ENCODE measurements at places on chromosomes 2 and 18.

DNA sequence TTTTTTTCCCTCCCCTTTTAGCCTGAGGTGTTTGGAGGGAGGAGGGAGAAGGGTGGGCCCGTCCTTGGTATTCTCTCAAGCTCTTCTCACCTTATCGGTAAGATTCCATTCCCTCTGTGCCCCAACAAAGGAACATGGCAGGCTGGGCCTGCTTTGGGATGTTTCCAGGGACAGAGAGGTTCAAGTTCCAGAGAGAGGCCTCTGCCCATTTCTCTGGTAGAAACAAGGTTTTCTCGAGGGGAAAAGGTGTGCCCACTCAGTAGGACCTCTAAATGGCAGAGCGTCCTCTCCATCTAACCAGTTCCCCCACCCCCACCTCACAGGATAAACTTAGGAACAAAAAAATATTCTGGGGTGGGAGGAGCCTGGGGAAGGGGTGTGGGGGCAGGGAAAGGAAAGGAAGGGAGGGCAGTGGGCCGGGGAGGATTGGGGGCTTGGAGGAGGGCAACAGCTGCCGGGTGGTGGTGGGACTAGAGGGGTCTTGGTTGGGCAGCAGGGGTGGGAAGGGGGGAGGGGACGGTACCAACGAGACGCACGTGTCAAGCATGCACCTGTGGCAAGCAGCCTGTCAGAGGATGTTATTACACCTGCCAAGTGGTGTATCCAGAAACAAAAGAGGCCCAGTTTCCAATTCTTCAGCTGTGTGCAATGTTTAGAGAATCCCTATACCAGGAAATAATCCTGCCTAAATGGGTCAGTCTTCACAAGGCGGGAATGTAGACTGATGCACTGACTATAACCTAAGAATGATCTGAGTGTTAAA lies 2.1 kb downstream of the PCBP1 start:
- DNase-seq = no peak

- no peak for DNase-seq
These were observed 1.9 kb upstream of the MEIS1 start for GRCh38 chr2:66432801-66433694.

- no peak for DNase-seq
These were observed 32.4 kb upstream of the CCDC150 start for GRCh38 chr2:196607073-196607472.

DNA sequence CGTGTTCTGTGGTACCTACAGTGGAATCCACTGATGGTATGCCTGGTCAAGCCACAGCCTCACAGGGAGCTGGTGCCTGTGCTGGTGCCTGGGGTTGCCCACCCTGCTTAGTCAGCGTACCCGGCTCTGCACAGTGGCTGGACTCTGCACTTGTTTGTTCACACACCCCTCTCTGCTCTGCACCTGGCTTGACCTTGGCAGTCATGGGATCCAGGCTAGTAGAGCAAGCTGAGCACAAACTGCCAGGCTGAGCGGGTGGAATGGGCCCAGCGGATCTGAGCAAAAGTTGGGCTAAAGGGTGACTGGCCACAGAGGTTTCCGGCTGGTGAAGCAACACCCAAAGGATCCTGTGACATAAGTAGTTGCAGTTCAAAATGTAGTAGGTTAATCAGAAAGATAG lies 163.5 kb downstream of the CDH19 start:
- no peak for DNase-seq

GRCh38 chr2:108935271-108935741 lies 53.7 kb downstream of the EDAR start:
- DNase-seq = no peak

DNA sequence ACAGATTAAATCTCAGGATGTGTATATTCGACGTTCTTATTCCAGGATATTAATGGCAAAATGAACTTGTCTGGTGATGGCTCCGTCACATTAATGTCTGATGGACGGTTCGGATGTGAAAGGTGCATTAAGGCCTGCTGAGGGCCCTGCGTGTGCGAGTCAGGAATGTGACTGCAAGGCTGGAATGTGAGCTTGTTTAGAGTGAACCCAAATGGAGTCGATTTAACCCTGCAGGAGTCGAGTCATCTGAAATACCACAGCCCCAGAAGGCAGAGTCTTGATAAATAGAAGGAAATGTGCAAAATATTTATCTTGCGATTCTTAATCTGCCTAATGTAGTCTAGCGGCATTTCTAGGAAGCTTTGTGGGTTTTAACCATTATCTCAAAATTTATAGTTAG lies 44.3 kb downstream of the RDH14 start:
- DNase-seq = no peak

GRCh38 chr2:71665168-71666093 lies 212.1 kb downstream of the DYSF start:
- no peak for DNase-seq

DNA sequence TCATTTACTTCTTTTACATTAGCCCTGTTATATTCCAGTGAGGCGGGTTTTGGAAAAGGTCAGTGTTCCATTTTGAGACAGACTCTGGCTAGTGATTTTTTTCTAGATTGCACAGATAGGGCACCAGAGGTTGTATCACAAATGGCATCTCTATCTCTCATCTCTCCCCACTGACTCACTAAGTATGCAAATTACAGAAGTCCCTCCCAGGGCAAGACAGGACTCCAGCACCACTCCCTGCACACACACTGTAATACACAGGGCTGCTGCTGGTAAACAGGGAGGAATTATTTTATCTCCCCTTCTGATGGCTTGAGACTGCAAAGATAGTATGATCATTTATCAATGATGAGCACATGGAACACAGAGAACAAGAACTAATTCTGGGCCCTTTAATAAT lies 46.2 kb downstream of the AKAIN1 start:
- DNase-seq = no peak

DNA sequence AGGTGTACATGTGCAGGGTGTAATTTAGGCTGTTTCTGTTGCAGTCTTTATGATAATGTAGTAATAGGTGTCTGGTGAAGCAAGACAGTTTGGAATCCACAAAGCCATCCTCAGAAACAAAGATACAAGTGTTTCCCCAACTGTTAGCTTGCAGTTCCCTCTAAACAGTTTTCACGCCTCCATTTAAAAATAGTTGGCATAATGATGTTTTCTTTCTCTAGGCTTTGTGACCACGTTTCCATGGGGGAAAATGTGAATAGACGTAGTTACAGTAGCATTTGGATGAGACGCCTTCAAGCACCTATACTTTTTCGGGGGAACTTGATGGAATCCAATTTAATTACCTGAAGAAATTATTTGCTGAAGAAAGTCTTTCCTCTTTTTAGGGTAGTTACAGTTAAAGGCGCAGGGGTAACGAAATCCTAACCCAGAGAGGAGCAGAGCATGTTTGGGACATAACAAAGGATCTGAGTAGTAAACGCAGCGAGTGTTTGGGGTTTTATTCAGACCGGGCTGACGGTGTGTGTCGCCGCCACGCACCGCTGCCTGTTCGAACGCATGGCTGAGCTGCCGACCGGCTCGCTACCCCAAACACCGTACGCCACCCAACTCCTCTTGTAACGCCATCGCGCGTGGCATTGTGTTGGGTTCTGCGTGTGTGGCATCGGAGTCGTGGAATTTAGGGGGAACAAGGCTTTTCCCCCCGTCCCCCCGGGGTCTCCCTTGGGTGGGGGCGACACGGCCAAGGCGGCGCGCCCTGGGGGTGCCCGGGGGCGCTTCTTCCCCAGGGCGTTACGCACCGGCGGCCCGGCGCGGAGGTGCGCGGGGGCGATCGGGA lies 681 bp upstream of the NRP2 start:
- DNase-seq = no peak

DNA sequence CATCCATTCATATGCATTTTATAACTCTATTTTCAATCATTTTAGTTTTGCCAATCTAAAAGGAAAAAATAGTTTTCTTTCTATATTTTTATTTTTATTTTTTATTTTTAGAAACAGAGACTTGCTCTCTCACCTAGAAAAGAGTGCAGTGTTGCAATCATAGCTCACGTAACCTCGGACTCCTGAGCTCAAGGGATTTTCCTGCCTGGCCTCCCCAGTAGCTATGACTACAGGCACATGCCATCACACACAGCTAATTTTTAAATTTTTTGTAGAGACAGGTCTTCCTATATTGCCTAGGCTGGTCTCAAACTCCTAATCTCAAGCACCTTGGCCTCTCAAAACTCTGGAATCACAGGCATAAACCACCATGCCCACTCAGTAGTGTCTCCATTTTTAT lies 125.5 kb upstream of the XIRP2 start:
- no peak for DNase-seq

GRCh38 chr2:182866461-182867406 lies at the start of gene FRZB:
Gene FRZB (minus strand): TSS chr2:182866637. CDS start chr2:182866552, 85 bp downstream.
- no peak for DNase-seq

DNA sequence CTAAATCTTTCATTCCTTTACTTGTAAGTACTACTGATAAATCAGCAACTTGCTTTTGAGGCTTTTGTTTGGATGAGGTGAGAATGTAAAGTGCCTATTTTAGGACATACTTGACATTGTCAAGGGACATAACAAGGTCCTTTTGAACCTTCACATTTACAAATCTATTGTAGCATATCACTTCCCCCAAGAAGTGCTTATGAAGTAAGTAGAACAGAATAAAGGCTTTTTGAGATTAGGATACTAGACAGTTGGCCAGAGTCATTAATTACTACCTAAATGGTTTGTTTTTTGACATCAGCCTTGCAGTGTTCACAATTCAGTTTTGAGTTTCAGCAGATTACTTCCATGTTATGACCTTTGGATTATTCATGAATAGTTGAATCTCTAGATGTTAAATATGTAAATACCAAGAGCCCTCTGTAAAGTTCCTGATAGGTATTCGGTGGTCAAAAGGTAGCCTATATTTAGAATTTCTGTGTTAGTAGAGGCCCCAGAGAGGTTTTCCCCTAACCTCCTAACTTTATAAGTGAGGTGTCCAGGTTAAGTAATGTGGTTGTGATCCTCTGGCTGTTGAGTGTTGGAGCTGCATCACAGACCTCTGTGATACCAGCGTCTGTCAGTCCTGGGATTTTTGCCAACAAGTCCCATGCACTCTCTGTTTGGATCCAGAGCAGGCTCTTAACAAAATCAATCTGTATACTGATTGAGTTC lies 67.2 kb downstream of the LCLAT1 start:
- DNase-seq = no peak

DNA sequence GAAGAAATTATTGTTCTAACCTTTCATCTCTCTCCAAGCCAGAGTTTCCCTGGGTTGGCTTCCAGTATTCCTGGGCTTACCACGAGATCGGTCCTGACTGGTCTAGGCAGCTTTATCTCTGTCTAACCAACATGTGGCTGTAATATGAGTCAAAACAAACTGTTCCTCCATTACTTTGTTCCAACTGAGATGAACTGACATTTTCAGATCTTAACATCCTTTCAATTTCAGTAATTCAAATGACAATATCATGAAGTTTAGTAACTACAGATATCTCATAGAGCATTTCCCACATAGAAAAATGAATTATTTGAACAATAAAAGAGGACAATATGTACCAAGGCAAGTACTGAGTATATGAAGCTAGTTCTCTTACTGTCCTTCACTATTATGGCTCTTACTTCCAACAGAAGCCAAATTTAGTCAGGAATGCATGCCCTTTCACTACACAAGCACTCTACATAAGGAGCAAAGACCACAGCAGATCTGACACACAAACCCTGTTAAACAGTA lies 15.5 kb downstream of the SLC25A12 start:
- DNase-seq = no peak

- DNase-seq = no peak
These were observed 168.7 kb downstream of the NRXN1 start for GRCh38 chr2:50863218-50863617.

GRCh38 chr2:143034292-143035074 lies 94.7 kb upstream of the ARHGAP15 start:
- DNase-seq = peak; percentile 21

DNA sequence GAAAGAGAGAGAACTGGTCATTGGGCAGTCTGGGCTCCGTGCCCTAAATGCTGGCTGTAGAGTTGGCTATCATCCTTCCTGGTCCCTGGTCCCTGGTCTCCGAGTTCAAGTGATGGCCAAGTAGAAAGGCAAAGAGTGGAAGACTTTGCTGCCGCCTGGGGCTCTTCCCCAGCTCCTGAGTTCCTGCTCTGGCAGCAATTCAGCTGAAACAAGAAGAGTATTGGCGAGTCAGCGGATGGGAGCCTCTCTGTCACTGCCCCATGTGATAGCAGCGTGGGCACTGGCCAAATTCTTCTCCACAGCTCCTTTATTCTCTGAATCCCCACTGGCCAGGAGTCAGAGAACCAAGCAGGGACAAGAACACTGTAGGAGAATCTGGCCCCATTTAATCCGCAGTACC lies 351.0 kb upstream of the POU3F3 start:
- no peak for DNase-seq

- DNase-seq = no peak
These were observed 836.1 kb upstream of the ZEB2 start for GRCh38 chr2:145356056-145356455.

DNA sequence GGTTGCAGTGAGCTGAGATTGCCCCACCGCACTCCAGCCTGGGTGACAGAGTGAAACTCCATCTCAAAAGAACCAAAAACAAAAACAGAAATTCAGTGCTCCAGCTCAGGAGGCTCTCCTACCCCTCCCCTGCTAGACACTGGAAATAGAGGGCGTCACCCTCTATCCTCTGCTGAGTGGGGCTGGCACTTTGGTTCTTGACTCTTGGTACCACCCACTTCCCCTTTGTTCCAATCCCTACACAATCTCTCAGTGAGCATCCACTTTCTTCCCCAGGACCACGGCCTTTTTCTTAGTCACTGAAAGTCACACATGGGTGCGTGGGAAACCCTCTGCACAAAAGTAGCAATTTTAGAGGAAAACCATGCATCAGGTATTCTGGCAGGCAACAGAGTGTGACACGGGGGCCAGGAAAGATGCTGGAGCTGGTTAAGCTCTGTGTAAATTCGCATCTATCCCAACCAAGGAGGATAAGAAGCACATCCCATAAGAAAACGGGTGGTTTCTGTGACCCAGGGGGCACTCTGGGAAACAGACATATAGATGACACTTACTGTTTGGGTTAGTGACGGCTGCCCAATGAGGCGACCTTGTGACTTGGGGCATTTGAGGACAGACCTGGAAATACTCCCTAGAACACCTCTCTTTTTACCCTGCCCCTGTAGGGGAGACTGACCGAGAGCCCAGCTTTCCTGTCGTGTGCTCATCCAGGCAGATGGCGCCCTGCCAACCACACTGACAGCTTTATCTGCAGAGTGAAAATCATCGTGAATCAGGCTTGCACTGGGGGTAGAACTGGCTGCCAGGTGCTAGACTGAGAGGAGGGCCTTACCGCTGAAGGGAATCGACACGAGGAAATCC lies 7.7 kb downstream of the HJURP start:
- no peak for DNase-seq

GRCh38 chr18:2337552-2338141 lies 233.7 kb downstream of the METTL4 start:
- peak; percentile 27 for DNase-seq

DNA sequence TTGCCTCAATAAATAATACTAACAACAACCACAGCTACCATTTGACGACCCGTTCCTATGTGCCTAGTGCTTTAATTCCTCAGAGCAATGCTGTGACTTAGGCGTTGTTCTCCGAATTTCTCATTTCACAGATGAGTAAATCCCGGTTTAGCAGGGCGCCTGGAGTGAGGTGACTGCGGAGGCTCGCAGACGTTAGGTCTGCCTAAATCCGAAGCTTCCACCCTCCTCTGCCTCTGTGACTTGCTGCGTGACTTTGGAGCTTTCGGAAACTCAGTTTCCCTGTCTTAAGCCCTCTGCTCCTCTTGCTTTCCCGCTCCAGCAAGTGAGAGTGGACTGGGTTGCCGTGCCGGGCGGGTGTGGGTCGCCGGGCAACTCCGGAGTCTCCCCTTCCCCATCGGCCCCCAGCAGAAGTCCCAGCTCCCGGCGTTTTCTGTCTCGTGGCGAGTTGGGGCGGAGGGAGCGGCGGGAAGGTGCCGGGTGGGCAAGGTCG lies 711 bp upstream of the ATOH8 start:
- DNase-seq = no peak

GRCh38 chr2:235506291-235506996 lies 12.6 kb downstream of the AGAP1 start:
- DNase-seq = no peak

GRCh38 chr2:209380293-209380692 lies 43.6 kb upstream of the MAP2 start:
- DNase-seq = no peak

All from activated T-cell treated with anti-CD3 and anti-CD28 coated beads for 48 hours (primary cell).